ENCODE measurements at places on chromosomes 4 and X.

- no peak for DNase-seq
These were observed 7.3 kb upstream of the TMEM185A start for GRCh38 chrX:149638860-149639259.

DNA sequence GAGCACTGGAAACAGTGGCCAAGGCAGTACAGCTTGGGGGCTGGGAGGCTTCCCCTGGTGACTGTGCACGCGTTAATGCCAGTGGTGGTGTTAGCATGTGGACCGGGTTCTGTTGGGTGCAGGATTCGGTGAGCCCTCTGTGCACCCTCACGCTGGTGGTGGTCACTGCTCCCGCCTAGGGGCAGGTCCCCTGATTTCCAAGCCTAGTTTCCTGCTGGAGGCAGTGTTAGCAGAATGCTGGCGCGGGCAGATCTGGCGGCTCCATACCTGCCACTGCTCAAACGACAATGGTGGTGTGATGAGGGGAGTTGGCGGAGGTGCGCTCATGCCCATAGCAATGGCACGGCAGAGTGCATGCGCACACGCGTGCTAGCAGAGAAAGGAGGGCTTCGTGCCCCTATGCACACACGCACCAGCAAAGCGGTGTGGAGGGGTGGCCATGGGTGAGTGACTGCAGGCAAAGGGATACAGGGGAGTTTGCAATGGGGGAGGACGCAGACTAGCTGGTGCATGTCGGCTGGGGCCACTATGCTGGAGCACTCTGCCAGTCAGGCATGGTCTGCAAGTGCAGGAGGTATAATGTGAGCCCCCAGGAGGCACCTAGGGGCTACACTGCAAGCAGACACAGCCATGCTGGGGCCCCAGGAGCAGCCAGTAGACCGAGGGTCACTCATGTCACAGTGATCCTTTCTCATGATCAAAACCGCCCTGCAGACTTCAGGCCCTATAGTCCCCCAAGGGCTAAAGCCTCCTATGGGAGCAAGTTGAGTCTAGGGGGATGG, 93.0 kb downstream of the MAGEE1 start:
- no peak for DNase-seq

- DNase-seq = no peak
These were observed 433.6 kb downstream of the MAGEB5 start for GRCh38 chrX:26649534-26649933.

DNA sequence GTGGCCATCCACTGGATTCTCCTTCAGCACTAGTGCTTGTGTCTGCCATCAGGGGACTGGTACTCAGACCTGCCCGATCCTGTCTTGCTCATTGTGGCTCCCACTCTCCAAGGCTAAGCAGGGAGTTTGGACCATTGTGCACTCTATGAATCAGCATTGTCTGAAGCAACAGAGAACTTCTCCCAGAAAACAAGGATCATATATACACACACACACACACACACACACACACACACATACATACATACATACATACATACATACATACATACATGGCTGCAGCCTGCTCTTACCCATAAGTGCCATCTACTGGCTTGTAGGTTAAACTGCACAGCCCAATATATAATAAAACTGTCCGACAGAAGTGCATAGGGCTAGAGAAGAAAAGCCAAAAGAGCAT, 345.3 kb upstream of the LCORL start:
- DNase-seq = no peak

DNA sequence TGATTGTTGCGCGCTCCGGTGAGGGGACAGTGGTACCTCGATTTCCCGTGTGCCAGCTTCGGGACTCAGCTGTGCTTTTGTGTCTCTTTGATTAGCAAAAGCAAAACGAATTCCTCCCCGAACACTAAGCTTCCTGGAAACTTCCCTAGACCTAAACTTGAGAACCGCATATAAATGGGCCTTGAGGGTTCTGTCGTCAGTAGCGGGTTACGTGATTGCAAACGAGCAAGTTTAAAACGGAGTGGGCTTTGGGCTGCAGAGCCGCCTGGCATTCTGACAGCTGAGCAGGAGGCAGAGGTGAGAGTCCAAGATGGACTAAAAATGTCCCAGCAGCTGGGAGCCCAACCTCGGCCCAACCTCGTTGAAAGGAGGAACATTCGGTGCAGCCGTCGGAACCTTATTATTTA, 1.2 kb upstream of the TAPT1 start:
- DNase-seq = no peak

DNA sequence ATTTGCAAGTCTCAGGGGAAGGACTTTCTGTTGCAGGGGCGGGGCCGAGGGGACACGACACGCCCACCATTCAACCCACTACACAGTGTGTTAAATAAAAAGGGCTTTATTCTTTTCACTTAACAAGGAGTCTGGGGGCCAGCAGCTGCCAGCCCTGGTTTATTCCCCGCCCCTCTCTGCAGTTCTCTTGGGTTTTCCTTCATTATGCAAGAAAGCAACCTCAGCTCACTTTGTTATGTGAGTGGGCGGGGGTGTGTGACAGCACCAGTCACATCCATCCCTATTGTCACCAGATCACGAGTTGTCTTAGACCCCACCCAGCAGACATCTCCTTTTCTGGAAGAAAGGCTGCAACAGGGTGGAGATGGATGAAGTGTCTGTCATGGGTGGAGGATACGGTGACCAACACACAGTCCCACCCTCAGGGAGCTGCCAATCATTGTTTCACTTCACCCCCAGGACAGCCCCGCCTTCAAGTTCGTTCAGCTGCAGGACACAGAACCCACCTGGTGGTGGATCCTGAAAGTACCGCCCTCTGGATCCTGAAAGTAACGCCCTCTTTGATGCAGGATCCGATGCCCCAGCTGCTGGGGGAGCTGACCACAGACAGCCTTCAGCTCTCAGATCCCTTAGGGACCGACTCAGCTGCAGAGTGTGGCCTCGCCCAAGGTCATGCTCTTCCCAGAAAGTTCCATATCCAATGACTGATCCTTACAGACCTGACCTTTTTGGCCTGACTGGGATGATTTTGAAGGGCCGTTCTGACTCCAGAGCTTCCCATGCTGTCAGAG, 79.6 kb downstream of the SMIM20 start:
- peak; percentile 96 for DNase-seq

GRCh38 chr4:40520533-40520932, 109.1 kb downstream of the RBM47 start:
- no peak for DNase-seq

GRCh38 chr4:35556387-35556786, 687.9 kb downstream of the ARAP2 start:
- DNase-seq = no peak

DNA sequence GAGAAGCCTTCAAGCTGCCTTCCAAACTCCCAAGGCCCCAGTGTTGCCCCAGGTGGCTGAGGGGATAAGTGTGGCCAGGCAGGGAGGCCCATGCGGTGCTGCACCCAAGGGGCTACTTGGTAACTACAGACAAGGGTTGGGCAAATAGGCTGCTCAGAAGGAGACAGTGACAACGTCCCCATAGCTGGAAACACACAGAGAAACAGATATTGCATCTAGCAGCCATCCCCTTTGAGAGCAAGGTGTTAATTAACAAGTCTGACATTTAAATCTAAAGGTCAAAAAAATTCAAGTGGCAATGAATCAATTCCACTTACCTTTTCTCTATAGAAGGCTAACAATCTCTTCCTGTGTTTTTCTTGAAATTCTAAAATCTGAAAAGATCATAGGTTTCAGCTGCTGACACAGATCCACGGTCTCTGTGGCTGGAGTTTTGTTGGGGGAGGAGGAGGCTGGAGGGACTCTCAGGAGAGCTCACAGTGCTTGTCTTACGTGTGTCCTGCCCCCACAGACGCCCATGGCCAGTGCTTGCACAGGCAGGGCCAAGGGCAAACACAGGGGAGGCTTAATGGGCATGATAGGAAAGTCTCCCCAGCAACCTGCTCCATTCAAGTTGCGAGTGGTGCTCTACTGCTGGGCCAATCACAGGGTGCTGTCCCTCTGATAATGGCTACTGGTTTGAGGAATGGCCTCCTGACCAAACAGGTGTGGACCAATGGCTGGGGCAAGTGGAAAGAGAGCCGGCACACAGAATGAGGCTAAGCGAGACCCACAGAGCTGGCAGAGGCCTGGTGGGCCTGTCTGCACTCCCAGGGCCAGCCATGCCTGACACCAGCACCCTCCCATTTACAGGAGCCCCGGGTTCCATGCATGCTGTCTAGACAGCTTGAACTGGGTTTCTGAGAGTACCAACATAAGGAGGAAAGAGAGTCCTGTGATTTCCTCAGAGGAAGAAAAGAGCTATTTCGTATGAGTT, 22.6 kb downstream of the RNF212 start:
- DNase-seq = no peak

DNA sequence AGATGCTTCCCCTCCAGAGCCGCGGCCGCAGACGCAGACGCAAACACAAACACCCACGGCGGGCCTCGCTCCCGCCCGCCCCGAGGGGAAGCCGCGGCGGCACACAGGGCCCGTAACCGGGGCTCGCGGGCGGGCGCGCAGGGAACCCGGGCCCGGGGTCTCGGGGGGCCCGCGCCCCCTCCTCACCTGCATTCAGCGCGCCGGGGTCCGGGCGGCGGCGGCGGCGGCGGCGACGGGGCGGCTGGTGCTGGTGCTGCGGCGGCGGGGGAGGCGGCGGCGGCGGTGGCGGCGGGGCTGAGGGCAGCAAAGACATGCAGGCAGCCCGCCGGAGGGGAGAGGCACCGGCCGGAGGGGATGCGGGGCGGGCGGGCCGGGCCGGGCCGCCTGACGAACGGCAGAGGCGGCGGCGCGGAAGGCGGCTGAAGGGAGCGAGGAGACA, 255 bp upstream of the CNOT6L start:
- peak; percentile 48 for DNase-seq

DNA sequence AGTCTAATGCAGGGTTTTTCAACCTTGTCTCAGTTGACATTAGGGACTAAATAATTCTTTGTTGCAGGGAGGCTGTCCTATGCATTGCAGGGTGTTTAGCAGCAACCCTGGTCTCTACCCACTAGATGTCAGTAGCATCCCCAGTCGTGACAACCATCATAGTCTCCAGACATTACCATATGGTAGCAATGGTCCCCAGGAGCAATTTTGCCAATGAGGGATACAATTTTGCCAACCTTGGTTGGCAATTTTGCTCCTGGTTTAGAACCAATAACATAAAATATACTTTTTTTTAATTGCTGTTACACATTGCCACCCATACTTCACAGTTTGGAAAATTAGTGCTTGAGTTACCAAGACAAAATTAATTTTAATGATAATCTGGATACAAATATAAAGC, 6.0 kb downstream of the EREG start:
- DNase-seq = peak; percentile 38

DNA sequence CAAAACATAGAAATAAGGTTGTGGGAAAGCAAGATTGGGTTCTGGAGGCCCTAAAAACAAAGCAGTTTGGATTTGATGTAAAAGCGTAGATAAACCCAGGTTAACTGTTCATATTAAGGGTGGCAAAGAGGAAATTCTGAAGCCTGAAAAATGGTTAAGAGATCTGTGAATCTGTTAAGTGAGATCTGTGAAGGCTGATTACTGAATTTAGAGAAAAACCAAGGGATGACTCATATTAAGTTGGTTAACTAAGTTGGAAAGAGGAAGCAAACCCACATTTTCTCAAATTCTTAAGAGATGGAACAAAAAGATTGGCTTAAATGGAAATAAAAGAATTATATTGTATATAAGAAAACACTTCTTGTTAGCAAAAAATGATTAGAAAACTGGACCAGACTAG, 22.8 kb downstream of the GPAT3 start:
- no peak for DNase-seq

GRCh38 chr4:8685831-8686230, 93.3 kb downstream of the CPZ start:
- peak; percentile 2 for DNase-seq

GRCh38 chr4:76055016-76055415, 19.1 kb upstream of the CXCL11 start:
- no peak for DNase-seq

- peak; percentile 16 for DNase-seq
These were observed 35.0 kb upstream of the GK start for GRCh38 chrX:30618160-30618765.

DNA sequence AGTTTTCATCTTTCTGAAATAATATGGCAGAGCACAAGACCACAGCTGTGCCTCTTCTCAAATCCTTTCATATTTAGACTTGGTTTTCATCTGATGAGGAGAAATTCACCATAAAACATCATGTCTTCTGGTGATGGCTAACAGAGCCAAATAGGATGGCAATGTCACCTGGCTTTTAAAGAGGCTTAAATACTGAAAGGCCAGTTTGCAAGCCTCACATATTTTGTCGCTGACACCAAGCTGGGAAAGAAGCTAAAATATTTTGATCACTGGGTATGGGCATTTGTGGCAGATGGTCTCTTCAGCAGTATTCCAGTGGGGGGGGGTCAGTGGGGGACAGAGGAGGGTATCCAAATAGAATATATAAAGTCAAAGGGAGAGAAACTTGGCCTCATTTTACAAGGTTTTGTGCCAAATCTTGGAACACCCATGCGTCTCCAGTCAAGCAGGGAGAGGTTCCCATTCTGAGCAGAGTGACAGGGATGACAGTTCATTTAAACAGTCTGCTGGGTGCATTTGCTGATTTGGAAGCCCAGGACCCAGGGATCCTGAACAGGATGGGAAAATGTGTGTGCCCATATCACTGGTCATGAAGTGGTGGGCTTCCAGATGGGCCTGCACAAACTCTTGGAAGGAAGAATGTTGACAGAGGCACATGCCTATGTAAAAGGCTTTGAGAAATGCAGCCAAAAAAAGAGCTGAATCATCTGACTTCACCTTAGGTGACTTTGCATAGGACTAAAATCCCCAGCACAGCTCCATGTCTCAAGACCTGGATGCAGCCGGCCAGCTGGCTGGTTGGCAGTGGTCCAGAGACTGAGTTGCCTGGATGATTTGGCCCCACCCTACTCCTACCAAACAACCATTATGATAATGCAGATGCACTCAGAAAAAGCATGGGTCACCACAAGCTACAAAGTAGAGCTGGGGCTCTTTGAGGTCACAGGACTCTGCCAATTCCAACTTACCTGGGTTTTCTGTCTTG, 484.4 kb upstream of the NR3C2 start:
- no peak for DNase-seq

- DNase-seq = no peak
These were observed 322.8 kb upstream of the DIAPH2 start for GRCh38 chrX:96361844-96362243.

DNA sequence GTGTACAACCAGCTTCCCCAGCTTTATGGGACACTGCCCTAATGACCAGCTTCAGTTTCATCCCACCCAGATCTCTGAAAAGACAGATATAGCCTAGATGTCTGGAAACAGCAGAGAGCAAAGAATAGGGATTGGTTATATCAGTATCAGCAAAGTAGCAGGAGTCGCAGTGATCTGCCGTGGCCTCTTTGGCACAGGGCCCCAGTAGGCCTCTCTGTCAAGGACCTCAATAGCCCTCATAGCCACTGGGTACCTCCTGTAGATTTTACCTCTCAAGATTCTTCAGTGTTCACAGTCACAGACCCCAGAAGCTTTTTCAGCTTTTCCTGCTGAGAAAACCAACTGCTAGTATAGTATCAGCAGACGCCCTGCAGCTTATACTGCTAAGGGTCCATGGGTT, 104.6 kb downstream of the ARHGEF9 start:
- no peak for DNase-seq
